ENCODE measurements at places on chromosomes 4 and X. TPM values are rescaled to one million over a fixed set of nuclear protein-coding genes. Genes with fewer than 3 reads are reported as not detected.
A peak's percentile ranks its signal among the peaks of the same experiment; 100 is the strongest.

Gene GSX2
- total RNA-seq = not detected

Gene MAOB
- total RNA-seq = 0.16 TPM

Gene USP26
- total RNA-seq = not detected

Gene HSFX3
- not detected for total RNA-seq

Gene SLITRK4
- not detected for total RNA-seq

Gene USP17L17
- total RNA-seq = not detected

Gene PSAPL1
- total RNA-seq = not detected

- H3K27me3 ChIP-seq = no peaks in the 10 kb centered on the region
- H3K4me3 ChIP-seq = no peak overlapping the region
- no peaks in the 10 kb centered on the region for H3K36me3 ChIP-seq
- no peaks in the 10 kb centered on the region for H3K4me1 ChIP-seq
- no peak overlapping the region for H3K27ac ChIP-seq
- no peak for DNase-seq
Measured at GRCh38 chr4:16837475-16837874, 61.0 kb downstream of the LDB2 start.

GRCh38 chr4:142404191-142404611 is 441.9 kb downstream of the INPP4B start:
- no peaks in the 10 kb centered on the region for H3K36me3 ChIP-seq
- H3K4me3 ChIP-seq = peak overlapping the region; percentile 56
- peaks cover 43% of the 10 kb centered on the region for H3K4me1 ChIP-seq
- H3K27ac ChIP-seq = peak overlapping the region; percentile 83
- H3K27me3 ChIP-seq = no peaks in the 10 kb centered on the region

DNA sequence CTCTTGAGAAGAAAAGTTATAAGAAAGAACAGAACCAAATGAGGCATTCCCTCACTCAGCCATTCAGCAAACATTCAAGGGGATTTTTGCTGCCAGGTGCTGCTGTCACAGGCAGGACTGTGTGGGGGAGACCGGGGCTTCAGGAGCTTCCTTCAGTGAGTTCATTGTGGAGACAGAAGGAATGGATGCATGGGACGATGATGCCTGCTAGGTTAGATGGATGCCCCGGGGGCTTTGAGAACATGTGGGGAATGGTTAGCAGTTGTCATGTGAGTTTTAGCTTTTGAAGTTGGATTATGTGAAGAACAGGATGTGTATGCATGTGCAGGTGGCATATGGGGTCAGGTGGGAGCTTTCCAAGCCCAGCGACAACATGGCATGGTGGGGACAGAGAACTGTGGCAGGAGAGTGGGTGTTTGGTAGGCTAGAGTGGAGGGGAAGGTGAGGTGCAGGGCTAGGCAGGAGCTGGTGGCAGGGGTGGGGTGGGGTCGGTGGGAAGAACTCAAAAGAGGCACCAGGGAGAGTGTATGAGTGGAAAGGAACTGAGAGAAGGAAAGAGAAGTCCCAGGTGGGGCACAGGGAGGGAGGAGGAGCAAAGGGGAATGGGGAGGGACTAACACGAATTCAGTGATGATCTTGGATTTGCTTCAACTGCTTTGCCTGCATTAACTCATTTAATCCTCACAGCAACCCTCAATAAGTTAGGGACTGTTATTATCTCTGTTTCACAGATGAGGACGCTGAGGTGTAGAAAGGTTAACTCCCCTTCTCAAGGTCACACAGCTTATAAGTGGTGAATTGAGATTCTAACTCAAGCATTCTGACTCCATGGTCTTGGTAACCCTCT is 8.4 kb downstream of the DCUN1D4 start:
- no peaks in the 10 kb centered on the region for H3K4me1 ChIP-seq
- no peak for DNase-seq
- H3K4me3 ChIP-seq = no peak overlapping the region
- H3K27ac ChIP-seq = no peak overlapping the region
- H3K27me3 ChIP-seq = no peaks in the 10 kb centered on the region

DNA sequence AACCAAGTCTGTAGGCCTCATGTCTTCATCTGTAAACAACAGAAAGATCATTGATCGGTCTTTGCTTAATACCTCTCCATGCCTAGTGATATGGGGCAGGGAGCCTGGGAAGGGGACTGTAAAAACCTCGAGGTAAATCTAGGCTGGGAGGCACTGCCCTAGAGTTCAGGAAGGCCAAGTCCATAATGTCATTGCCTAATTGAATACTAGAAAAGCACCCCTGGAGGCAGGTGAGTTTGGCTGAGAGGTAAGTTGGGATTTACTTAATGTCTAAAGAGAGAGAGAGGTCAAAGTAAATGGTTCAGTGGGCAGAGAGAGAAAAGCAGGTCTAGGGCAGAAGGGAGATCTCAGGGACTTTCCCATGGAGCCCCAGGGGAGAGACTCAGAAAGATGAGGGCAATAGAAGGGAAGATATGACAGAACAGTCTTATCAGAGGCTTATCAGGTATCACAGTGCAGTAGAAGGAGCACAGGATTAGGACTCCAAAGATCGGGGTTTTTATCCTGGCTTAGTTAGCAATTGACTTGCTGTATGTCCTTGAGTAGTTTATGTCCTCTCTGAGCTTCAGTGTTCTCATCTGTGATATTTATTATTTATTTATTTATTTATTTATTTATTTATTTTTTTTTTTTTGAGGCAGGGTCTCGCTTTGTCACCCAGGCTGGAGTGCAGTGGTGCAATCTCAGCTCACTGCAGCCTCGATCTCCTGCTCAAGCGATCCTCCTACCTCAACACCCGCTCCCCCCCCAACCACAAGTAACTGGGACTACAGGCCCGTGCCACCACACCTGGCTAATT is 85.2 kb downstream of the SLC16A2 start:
- H3K4me3 ChIP-seq = no peak overlapping the region
- no peaks in the 10 kb centered on the region for H3K4me1 ChIP-seq
- no peaks in the 10 kb centered on the region for H3K27me3 ChIP-seq
- H3K27ac ChIP-seq = no peak overlapping the region
- no peaks in the 10 kb centered on the region for H3K36me3 ChIP-seq
- DNase-seq = no peak
